ENCODE measurements at places on chromosomes 11 and 22.

DNA sequence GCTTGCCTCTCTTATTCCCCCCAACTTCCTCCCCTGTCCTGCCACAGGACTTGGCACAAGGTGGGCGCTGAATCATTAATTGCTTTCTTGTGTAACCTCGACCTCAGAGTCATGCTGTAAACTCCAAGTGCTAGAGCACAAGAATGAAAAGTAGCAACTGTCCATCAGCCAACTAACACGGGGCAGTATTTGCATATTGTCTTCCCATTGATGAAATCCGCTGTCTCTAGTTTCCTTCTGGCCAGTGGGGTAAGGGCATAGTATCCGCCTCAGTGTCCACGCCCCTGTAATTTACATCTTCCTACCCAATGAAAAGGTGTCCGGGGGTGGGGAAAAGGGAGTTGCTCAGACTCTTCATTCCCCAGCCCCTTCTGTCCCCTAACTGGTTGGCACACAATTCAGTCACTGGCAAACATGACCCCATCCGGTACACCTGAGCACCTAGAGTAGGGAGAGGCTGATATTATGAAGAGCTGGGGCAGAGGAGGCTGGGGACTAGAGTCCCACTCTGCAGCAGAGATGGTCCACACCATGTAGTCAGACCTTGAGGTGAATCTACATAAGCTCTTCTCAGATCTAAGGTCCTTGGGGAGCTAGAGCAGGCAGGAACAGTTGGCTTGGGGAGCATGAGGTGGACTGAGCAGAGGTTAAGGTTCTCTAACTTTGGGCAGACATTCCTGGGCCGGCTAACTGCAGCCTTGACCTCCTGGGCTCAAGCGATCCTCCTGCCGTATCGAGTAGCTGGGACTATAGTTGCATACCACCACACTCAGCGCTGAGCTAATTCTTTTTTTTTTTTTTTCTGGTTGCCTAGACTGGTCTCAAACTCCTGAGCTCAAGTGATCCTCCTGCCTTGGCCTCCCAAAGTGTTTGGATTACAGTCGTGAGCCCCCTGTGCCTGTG is 6.8 kb upstream of the GGA1 start:
- DNase-seq = no peak

- no peak for DNase-seq
Measured at GRCh38 chr22:39712751-39713525, 142.4 kb downstream of the CACNA1I start.

DNA sequence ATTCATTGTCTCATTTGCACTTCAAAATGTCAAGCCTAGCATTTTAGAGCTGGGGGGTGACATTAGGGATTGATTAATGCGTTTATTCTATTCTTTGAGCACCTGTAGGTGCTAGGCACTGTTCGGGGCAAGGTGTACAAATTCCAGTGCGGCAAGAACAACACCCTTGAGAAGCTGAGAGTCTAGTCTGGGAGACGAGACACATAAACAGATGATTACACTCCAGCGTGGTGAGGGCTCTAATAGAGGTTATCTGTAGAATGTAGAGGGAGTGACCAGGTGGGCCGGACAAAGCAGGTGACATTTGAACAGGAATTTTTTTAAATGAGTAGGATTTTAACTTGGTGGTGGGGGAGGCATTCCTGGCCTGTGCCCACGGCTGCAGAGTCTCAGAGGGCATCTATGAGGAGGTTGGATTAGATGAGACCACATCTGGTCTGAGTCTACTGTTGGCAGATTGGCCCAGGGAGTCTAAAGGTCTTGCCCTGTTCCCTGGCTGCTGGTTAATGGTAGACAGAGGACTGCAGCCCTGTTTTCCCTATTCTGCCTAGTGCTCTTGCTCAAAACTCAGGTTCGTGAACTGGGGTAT is 970 bp downstream of the CAT start:
- DNase-seq = no peak

DNA sequence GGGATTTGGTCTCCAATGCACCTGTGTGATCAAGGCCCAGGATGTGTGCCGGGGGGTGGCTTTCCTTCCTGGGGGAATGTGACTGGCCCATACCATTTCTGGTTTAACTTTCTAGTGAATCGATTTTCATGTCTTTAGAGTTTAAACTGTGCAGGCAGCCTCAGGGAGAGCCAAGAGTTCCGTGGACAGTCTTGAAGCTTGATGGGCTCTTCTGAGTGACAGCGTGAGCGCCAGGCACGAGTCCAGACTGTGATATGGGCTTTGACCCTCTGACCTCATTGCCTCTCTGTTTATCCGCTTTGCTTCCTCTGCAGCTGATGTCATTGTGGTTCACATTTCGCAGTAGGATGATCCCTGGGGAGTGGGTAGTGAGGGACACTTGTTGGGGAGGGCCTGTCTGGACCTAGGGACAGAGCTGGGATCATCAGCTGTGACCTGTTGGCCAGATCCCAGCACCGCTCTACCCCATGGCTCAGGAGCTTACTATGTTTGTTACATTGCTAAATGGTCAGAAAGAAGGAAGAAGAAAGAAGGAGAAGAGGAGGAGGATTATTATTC is 80.6 kb upstream of the CLDN5 start:
- DNase-seq = no peak

- no peak for DNase-seq
Measured at GRCh38 chr22:31075961-31076360, 5.2 kb upstream of the SMTN start.

DNA sequence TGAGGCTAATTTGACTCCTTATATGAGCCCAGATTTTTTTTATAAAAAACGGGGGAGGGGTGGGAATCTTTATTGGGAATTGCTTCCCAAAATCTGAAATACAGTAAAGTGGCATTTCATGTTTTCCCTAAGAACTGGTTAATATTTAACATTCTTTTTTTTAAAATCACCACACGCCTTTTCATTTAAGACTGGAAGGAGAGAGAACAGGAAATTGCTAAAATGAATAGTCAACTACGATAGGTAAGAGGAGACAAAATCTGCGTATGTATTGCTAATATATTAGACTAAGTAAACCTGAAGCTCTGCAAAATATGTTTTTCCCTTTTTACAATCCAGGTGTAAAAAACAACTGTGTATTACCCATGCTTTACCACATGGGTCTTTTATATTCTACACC is 57.0 kb downstream of the SOX6 start:
- no peak for DNase-seq

- DNase-seq = no peak
Measured at GRCh38 chr11:43694477-43694876, 13.9 kb downstream of the HSD17B12 start.

DNA sequence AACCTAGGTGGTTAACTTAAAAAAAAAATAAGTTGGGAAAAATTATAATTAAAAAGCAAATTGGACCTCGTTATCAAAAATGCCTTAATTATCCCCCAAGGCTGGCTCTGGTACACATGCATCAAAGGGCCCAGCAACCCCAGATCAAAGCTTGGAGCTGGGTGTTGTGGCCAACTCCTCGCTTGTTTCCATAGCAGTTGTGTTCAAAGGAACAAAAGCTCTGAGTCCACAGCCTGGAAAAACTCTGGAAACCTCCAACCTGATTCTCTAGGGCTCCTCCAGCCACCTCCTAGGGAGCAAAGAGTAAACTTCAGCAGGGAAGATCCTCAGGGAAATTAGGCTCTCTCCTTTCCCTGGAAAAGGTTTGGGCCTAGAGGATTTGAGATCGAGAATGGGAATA is 149.4 kb downstream of the NXPE2 start:
- DNase-seq = no peak

DNA sequence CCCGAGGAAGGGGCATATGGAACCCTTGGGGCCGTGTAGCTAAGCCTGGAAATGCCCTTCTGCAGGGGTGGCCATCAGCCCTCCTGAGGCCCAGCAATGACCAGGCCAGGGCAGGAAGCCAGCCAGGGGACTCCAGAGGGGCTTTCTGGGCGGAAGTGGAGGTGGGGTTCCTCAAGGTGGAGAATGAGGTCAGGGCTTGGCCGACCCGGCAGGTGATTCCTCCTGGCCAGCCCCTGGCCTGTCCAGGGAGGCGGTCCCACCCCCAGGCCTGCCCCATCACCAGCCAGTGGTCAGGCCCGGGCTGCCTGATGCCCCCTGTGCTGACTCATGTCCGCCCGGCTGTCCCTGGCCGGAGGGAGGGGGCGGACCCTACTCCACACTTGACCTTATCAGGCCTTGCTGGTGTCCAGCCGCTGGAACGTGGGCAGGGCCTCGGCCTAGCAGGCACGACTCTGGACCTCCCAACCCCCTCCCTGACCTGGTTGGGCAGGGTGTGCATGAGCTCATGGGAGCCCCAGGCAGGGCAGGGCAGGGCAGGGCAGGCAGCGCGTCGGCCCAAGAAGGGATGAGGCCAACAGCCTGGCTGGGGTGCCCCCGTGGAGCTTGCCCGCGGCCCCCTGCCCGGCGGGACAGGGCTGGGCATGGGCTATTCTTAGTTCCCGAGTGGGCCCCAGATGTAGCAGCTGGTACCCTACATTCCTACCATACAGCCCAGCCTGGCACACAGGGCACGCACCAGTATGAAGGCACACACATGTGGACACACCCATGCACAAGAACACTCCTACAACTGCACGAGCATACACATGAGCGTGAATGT is 35.9 kb downstream of the RPL3 start:
- DNase-seq = no peak

DNA sequence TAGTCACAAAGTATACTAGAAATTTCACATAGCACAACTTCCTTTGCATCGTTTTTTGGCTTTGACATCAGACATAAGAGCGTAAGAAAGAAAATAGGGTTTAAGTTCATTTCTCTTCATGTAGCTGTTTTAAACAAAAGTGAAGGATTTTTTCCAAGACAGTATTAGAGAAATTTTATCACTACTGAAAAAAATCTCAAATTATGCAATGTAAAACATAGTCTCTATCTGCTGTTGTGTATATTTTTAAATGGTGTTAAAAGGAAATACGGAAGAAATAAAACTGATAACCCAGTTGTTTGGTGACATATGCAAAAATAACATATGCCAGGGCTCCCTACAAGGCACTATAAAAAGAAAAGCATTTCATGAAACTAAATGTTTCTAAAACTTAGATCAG is 1449.4 kb downstream of the LRRC4C start:
- DNase-seq = no peak

DNA sequence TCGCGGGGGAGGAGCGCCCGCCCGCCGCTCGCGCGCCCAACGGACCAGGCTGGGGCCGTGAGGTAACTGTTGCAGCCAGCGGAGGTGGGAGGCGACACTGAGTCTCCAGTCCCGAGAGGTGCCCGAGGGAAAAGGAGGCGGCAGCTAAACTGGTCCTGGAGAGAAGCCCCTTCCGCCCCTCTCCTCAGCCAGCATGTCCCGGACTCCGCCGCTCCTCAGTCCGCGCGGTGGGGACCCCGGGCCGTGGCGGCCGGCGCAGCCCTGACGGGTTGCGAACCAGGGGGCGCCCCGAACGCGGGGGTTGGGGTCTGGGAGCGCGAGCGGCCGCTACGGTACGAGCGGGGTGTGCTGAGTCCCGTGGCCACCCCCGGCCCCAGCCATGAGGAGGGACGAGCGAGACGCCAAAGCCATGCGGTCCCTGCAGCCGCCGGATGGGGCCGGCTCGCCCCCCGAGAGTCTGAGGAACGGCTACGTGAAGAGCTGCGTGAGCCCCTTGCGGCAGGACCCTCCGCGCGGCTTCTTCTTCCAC is at the start of gene PDE3B:
TSS of gene PDE3B (plus strand) at position 108 of the 529 bp plus-strand sequence. CDS start at position 380, 272 bp downstream.
- no peak for DNase-seq

DNA sequence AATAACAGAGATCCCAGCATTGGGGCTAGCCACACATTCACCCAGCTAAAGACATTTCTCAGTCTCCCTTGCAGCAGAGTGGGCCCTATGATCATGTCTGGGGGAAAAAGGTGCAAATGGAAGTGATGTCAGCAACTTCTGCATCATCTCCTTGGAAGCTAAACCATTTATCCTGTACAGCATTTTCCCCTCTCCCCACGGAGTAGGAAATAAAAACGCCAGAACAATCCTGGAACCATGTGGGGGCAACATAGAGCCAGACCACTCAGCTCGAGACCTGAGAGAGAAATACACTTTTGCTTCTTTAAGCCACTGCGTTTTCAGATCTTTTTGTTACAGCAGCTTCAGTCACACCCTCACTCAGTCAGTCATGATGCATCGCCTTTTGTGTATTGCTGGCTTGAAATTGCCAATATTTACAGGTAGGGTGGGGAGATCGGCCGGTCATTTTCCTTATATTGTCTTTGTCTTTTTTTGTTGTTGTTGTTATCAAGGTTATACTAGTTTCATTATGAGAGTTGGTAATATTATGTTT is 9.1 kb upstream of the RAC2 start:
- no peak for DNase-seq

DNA sequence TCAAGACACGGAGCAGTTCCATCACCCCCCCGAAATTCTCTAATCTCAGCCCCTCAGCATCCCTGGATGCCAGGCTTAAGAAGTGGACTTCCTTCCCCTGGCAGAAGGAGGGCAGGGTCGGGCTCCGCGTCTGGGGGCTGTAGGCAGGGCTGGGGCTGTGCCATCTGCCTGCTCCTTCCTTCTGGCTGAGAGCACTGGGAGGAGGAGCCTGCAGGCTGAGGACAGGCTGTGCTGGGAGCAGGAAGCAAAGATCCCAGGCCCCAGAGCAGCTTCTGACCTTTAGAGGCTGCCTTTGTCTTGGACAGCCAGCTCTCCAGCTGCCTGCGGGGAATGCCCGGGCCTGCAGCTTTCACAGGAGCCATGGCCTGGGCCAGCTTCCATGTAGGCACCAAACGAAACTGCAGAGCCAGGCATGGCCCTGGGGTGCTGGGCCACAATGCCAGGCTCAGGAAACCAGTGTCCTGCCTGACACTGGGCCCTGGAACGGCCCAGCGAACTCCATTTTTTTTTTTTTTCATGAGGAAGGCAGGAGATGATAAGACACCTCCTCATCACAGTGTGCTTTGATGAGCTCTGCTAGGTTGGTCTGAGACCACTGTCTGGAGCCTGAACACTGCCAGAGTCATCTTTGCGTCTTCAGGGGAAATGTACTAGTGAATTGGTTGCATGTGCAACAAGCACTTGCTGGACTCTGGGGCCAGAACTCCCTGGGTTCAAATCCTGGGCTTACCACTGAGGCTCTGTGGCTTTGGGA is 67.9 kb downstream of the MCM5 start:
- DNase-seq = no peak

- no peak for DNase-seq
Measured at GRCh38 chr11:103326070-103326794, 217.0 kb downstream of the DYNC2H1 start.

DNA sequence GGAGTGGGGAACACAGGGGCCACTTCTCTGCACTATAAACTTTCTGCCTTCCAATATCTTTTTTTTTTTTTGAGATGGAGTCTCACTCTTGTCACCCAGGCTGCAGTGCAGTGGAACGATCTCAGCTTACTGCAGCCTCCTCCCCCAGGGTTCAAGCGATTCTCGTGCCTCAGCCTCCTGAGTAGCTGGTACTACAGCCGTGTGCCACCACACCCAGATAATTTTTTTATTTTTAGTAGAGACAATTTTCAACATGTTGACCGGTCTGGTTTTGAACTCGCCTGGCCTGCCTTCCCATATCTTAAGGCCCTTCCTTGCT is 1.7 kb downstream of the SLC3A2 start:
- no peak for DNase-seq

DNA sequence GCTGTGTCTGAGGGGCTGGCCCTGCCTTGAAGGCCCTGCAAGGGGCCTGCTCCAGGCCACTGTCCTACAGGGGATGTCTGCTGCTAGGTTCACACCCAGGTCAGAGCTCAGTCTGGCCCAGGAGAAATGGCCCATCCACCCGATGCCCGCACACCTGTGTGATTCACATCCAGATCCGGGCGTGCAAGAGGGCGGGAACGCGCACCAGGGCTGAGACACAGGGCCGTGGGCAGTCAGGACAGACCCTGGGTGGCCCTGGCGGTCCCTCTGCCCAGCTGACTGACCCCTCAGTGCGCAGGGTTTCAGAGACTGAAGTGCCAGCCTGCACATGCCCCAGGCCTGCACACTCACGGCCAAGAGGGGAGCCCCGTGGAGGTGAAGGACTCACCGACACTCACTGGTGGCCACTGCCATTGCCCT is 7.4 kb downstream of the TOLLIP start:
- no peak for DNase-seq
